CD4-positive, alpha-beta T cell treated with Interleukin-12 subunit alpha and Interleukin-12 subunit beta, for 1 hour (primary cell): ENCODE measurements at places on chromosomes 11 and 22.

- no peak for DNase-seq
Observed at GRCh38 chr11:76823481-76824028, 37.2 kb upstream of the ACER3 start.

- DNase-seq, result no peak
Observed at GRCh38 chr22:33807470-33807869, 112.8 kb downstream of the LARGE1 start.

- no peak for DNase-seq
Observed at GRCh38 chr11:12502046-12502445, 124.7 kb downstream of the PARVA start.

DNA sequence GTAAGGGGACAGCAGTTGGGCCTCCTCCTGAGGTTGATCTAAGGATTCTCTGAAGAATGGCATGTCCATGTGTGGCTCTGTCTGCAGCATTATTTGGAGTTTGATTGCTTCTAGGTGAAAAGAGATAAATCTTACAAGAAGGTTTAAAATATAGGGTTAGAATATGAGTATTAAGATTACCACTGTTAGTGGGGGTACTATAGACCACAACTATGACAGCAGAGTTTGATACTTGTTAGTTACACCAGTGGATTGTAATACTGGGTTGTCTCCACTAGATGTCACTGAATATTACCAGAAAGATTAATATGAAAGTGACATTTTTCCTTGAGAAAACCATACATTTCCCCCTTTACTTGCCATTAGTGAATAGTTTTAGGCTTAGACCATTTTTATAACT is 47.9 kb downstream of the ZNF280B start:
- DNase-seq, result no peak

- no peak for DNase-seq
Observed at GRCh38 chr11:107740271-107740670, 28.4 kb upstream of the SLN start.

DNA sequence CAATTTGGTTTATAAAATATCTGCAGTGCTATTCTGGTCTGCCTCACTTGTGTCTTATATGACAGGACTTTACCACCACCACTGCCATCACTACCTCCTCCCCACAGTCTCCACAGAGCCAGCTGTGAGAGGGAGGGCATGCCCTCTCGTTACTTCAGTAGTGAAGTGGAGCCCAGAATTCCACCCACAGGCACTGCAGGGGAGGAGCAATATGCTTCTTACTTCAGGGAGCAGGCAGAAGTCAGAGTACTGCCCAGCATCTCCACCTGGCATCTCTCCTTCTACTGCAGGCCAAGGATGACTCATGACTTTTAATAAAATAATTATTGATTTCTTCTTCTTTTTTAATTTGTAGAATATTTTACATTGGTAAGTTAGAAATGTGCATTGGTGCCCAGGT is 255.5 kb downstream of the DYNC2H1 start:
- DNase-seq, result no peak

- DNase-seq, result no peak
Observed at GRCh38 chr11:74849525-74850391, 99.1 kb downstream of the XRRA1 start.

DNA sequence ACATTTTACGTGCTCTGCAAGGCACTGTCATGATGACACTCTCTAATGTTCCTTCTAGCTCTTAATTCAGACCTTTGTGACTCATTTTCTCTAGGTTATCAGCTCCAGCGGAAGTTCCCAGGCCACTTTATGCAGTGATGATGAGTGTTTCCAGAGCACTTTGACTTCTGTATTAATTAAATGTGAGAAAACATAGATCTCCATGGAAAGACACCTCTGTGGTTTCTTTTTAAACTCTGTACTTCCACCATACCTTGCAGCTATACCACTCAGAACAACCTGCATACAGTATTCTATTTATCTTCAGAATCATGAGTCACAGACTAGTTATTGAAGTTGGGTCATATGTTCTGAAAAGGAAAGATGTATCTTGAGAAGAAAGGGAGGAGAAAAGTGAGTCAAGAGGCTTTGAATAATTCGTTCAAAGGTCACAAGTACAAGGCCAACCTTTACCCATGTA is 175.6 kb upstream of the TENM4 start:
- DNase-seq, result no peak

DNA sequence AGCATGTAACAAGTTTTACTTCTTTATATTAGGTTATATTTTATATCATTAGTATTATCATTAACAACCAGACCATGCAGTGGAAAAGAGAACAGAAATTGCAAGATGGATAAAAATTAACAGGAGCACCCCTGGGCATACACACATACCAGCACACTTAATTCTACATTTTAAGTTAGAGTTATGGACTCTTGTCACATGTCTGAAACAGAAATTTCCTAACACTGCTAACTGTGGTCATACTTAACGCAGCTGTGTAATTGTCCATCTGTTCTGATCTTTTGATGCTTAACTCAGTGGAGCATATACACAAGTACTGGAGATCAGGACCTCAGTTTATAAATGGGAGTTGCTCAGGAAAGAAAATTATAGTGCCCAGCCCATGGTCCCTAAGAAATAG is 358 bp downstream of the OR52H1 start:
- DNase-seq, result no peak

DNA sequence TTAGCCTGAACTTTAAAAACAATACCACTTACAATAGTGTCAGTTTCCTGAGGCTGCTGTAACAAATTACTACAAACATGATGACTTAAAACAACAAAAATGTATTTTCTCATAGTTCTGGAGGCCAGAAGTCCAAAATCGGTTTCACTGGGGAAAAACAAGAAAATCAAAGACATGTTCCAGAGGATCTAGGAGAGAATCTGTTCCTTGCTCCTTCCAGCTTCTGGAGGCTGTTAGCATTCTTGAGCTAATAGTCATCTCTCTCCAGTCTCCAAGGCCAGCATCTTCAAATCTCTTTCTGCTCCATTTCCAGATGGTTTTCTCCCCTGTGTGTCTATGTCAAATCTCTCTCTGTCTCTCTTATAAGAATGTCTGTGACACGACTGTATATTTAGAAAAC is 67.6 kb upstream of the TEAD1 start:
- no peak for DNase-seq

DNA sequence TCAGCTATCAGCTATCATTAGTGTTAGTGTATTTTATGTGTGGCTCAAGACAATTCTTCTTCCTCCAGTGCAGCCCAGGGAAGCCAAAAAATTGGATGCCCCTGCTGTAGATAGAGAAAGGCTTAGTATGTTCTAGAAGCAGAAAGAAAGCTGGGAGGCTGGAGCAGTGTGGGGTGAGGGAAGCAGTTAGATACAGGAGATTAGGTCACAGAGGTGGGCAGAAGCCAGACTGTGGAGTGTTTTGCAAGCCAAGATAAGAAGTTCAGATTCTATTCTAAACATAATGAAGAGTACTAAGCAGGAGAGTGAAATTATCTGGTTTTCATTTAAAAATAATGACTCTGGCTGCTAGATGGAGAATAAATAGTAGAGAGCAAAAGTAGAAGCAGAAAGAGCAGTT is 381.7 kb downstream of the DCDC1 start:
- DNase-seq, result no peak

DNA sequence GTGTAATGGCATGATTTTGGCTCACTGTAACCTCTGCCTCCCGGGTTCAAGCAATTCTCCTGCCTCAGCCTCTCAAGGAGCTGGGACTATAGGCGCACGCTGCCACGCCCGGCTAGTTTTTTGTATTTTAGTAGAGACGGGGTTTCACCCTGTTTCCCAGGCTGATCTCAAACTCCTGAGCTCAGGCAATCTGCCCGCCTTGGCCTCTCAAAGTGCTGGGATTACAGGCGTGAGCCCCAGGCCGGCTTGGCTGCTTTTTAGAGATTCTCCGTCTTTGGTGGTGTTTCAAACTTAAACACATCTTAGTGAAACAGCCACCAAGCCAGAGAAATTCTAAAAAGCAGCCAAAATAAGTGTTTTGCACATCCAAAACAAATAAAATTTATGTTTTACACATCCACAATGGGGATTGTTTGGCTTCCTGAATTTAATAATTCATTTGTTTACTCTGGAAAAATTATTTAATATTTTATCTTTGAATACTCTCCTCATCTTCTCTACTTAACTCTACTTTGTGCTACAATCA is 18.4 kb downstream of the BCL2L13 start:
- DNase-seq, result no peak

DNA sequence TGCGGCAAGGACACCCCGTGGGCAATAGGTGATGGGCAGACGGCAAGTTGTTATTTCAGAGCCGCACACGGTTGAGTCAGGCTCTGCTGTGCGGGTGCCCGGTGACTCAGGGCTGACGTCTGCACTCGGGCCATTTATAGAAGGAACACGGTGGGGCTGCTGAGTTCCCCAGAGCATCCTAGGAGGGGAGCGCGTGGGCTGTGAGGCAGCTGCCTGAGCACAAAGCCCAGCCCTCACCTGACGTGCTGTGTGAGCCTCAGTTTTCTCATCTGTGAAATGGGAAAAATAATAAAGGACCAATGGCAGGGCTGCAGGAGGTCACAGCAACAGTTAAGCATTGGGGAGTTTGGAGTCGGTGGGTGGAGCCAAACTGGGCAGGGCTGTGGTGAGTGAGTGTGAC is 11.3 kb upstream of the RHOD start:
- DNase-seq, result no peak

DNA sequence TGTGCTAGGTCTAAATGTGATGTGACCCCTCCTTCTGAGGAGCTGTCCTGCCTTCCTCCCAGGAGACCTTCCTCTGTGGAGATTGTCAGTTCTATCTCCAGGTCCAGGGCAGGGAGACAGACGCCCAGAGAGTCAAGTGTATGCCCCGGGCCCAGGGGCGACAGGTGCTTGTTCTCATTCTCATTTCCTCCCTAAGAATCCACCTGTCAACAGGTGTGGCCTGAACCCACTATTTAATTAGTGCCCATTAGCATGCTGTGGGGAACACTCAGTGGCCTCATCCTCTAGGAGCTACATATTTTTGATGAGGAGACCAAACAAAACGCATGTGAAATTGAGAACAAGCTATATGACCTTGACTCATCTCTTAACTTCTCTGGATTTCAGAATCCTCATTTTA is 9.5 kb downstream of the PKNOX2 start:
- no peak for DNase-seq

DNA sequence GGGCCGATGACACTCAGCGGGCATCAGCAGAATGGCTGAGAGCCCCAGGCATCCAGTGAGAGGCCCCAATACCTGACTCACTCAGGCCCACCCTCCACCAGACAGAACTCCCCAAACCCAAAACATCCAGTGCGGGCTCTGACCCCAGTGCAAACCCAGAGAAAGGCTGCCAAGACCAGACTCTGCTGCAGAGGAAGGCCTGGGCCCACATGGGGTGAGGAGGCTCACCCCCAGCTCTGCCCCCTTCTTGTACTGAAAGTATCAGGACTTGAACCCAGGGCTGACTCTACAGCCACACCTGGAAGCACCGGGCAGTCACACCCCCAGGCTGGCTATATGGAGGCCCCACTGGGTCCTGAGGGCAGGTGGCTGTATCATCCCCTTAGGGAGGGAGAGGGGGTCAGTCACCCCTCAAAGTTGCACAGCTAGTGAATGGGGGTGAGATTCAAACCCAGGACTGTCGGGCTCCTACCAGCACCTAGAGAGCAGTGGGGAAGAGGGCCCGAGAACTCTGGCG is 49.3 kb downstream of the IGLL1 start:
- DNase-seq, result no peak

GRCh38 chr22:46031557-46031956 is 54.6 kb upstream of the WNT7B start:
- no peak for DNase-seq

GRCh38 chr11:76601272-76601671 is 69.3 kb downstream of the LRRC32 start:
- no peak for DNase-seq

GRCh38 chr11:95404370-95404769 is 173.4 kb upstream of the SESN3 start:
- DNase-seq, result no peak

GRCh38 chr11:94740083-94741021 is 27.8 kb upstream of the AMOTL1 start:
- DNase-seq, result no peak

DNA sequence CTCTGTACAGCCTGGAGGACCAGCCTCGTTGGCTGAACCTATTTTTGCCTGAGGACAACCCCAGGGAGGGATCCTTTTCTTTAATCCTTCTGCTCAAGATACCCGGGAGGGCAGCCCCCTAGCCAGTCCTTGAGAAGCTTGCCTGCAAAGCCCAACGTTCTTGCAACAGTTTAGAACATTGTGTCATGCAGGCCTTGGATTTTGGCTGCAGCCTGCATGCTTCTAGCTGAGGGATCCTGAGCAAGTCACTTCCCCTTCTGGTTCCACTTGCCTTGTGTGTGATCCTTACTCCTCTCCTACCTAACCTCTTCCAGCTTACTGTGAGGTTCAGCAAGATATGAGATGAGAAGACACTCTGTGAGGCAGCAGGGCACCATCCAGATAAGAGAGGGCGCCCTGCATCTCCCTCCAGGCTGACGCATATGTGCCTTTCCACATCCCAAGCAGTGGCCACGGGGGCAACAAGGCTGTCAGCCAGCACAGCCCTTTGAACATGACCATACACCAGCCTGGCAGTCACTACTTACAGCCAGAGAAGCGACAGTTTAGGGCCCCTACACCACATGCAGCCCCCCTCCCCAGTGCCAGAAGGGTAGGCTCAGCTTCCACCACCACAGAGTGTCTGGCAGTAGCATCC is 76.1 kb downstream of the C11orf58 start:
- DNase-seq, result no peak

- DNase-seq, result no peak
Observed at GRCh38 chr11:44304091-44305025, 5.6 kb downstream of the ALX4 start.
